RWPE1 (cell line): ENCODE measurements at places on chromosomes 2 and 18.
A peak's percentile ranks its signal among the peaks of the same experiment; 100 is the strongest.

DNA sequence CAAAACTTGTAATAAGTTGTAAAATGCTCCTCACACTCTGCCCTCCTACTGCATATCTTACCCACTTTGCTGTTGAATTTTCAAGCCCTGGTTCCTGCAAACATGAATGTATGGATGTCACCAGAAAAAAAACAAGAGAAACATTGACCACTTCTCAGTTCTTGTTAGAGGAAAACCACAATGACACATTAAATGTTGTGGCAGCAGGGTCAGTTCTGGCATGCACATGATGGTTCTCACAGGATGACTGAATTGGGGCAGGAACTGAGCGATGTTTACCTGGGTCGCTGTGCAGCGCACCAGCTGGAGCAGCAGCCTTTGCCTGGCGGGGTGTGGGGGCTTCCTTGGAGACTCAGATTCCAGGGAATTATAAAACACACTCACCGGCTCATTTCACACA lies 14.0 kb upstream of the PRKCE start:
- DNase-seq, result no peak

- no peak for DNase-seq
These were observed 54.3 kb downstream of the DGKD start for GRCh38 chr2:233408366-233409285.

GRCh38 chr2:222033541-222033940 lies 265.3 kb downstream of the PAX3 start:
- peak; percentile 56 for DNase-seq

DNA sequence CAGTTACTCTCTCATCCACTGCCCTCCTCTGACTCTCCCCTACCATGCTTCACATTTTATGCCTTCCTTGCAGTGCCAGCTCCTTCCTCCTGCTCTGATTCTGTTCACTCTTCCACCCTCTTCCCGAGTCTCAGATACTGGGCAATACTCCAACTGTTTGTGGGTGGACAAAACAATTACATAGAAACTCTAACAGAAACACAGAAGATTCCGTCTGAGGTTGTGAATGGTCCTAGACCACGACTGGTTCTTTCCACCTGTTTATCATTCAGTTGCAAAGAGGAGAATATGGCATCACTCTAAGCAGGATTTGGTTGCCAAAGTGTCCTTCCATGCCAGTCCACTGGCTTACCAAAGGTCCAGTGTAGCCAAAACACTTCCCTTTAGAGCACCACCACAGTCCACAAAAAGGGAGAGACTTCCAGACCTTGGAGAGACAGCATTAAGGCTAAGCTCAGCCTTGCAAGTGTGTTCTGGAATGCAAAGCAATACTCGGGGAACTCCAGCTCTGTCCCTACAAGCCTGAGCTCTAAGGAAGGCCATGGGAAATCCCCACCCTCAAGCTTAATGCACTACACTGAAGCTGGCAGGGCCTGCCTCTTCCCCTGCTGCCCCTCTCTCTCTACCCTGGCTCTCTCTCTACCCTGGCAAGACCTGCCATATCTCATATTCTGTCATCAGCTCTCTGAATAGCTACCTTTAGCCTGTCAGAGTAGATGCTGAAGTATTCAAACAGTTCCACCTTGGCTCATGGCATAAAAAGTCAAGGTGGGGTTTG lies 33.6 kb upstream of the RND3 start:
- peak; percentile 26 for DNase-seq

DNA sequence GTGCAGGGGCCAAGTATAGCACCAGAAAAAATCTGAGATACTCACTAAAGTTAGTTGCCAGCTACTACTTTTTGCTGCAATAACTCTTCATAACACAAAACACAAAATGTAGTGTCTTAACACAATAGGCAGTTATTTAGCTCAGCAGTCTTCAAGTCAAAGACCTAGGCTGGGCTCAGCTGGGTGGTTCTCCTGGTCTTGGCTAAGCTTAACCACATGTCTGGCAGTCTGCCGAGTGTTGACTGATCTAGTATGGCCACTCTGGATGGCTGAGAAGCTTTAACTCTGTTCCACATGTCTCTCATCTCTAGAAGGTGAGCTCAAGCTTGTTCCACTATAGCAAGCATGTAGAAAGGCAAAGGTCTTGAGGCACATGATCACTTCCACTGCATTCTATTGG lies 451.6 kb downstream of the SOX11 start:
- no peak for DNase-seq

- peak; percentile 4 for DNase-seq
These were observed 621.9 kb downstream of the XIRP2 start for GRCh38 chr2:167510071-167510759.

GRCh38 chr2:112776113-112776512 lies 8.2 kb downstream of the IL1A start:
- no peak for DNase-seq

DNA sequence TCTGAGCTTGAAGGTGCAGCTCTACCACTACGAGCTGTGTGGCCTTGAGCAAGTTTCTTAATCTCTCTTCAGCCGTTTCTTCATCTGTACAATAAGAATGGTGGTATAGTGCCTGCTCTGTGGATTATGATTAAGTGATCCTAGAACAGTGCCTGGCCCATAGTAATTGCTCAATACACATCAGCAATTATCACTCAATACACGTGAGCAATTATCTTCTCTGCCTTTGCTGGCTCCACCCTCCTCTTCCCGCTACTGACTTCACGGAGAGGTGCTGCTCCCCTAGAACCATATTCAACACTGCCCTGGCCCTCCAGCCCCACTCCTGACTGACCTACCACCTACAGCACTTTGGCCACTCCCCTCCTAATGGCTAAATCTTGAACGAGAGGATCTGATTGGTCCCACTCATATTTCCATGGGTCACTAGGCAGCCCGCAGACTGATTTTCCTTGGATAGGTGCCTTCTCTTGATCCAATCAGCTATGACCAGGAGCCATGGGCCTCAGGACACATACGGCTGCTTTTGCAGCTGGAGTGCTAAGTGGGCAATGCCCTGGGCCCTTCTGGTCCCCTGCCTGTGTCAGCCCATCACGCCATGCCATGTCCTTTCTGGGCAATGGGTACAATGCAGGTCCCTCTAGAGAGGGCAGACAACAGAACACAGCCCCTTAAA lies 77.5 kb downstream of the STPG4 start:
- DNase-seq, result no peak

- no peak for DNase-seq
These were observed 10.6 kb downstream of the TRABD2A start for GRCh38 chr2:84870306-84870705.
